Stimulated activated CD8-positive, alpha-beta memory T cell treated with anti-CD3 and anti-CD28 coated beads, Interleukin-7, amount 100 ng/mL, for 1 hour (primary cell): ENCODE measurements at places on chromosomes 12 and 14.

DNA sequence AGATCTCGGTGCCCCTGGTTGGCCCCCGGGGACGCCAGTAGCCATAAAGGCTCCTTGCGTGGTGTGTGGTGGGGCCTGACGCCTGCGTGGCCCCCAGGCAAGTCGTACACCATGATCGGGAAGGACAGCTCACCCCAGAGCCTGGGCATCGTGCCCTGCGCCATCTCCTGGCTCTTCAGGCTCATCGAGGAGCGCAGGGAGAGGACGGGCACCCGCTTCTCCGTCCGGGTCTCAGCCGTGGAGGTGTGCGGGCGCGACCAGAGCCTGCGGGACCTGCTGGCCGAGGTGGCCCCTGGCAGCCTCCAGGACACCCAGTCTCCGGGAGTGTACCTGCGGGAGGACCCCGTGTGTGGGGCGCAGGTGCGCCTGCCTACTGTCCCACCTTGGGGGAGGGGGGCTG lies 34.5 kb downstream of the KIF26A start:
- no peak for DNase-seq

DNA sequence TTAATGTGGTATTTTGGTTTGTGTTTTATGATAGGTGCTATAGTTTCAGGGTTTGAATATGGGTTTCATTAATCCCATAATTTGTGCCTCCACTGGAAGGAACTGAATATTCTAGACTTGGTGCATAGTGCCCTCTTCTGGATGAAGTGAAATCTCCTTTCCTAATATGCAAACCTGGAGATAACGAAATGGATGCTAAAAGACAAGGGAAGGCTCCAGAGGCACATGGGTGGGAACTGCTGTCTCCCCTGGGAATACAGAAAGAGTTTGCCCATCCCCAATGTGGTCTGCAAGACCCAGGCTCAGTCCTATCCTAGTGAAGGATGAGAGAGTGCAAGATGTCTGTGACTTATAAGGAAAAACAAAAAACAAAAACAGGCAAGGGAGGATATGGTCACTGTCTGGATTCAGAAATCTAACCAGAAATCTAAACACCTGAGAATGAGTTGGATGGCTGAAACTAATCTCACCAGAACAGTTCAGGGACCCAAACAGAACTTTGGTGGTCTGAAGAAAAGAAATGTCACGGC lies 142.3 kb upstream of the TMPO start:
- no peak for DNase-seq

- no peak for DNase-seq
Observed at GRCh38 chr14:75429562-75429961, 1.7 kb downstream of the JDP2 start.

DNA sequence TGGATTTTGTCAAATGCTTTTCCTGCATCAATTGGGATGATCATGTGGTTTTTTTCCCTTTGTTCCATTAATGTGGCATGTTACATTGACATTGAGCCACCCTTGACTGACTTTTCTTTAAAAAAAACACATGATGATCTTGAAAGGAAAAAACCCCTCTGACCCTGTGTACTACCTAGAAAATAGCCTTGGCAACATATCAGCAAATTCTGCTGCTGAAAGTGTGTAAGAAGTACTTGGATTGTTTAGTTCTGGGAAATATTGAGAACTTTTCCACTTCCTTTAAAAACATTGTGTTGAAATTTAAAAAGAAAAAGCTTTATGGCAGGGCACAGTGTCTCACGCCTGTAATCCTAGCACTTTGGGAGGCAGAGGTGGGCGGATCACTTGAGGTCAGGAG lies 20.7 kb downstream of the ACACB start:
- no peak for DNase-seq

- DNase-seq: no peak
Observed at GRCh38 chr12:25962932-25963525, 4.5 kb downstream of the RASSF8 start.

GRCh38 chr12:124599074-124599999 lies 31.9 kb upstream of the NCOR2 start:
- no peak for DNase-seq

GRCh38 chr12:93094988-93095737 lies 166.1 kb upstream of the EEA1 start:
- DNase-seq: no peak

DNA sequence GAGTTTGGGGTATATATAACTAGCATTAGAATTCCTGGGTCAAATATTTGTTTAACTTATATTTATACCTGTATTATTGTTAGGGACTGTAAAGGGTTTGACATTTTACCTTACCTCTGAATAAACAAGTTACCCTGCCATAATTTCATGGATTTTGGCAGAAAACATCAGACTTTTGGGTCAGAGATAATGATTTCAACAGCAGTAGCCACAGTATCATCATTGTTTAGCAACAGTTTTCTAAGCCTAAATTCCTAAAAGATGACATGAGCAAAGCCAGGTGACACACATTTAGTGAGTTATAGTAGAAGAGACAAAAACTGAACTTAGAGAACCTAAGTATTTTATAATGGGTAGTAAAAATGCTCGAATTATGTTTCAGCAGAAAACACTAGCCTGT lies 954.4 kb downstream of the TRHDE start:
- no peak for DNase-seq

DNA sequence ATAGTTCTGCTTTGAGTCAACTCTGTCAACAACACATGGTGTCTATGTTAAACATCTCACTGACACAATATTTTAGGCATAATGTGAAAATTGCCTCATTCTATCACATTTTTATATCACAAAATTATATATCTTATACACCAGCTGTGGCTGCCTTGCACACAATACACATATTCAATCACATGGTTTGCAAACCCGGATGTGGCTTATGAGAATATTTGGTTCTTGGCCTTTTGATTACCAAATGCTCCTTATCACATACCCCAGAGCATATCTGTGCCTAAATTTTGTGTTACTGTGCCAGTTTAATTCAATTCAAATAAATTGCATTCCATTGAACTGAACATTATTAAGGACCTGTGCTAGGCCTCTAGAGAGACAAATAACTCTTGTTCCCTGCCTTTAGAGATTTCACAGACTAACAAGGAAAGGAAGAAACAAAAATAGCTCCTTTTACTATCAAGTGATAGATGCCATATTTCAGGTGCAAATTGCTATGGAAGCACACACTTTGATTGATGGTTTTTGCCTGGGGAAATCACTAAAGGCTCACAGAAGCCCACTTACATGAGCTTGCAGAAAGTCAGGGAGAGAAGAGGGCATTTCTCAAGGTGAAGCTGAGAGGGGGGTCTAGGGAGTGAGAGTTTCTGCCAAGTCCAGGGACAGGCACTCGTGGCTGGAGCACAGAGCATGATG lies 63.4 kb downstream of the PPP1R36 start:
- no peak for DNase-seq

- DNase-seq: no peak
Observed at GRCh38 chr14:99722741-99723140, 38.6 kb downstream of the CYP46A1 start.

DNA sequence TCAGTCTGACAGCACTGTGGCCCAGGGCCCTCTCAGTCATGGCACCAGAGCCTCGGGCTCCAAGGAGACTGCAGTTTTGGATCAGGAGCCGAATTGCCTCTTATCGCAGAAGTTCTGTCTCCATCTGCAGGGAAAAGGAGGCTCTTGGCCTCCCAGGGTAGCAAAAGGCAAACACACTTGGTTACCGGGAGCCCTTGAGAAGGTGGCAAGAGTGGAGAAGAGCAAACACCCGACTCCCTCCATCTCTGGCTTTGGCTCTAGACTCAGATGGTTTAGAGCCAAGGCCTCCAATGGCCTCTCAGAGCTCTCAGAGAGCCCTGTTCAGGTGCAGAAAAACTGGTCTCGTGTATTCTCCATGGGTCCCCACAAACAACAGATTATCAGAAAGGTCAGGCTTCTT lies 44.6 kb downstream of the NINJ2 start:
- DNase-seq: no peak

DNA sequence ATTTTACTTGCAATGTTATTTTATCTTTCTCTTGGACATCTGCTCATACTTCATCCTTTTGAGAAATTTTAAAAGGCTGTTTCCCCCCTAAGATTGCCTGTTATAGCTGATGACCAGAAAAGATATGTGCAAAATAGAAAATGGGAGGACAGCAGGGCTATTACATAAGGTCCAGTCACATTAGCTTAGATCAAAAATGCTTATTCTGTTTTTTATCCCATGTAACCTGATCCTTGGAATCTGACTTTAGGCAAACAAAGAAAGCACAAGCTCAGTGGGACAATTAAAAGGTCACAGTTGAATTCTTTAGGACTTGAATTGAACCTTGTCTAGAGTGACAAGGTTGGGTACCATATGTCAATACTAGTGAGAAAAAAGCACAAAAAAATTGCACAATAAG lies 65.1 kb upstream of the TRHDE start:
- DNase-seq: no peak

- no peak for DNase-seq
Observed at GRCh38 chr12:54865683-54866324, 11.5 kb downstream of the MUCL1 start.

DNA sequence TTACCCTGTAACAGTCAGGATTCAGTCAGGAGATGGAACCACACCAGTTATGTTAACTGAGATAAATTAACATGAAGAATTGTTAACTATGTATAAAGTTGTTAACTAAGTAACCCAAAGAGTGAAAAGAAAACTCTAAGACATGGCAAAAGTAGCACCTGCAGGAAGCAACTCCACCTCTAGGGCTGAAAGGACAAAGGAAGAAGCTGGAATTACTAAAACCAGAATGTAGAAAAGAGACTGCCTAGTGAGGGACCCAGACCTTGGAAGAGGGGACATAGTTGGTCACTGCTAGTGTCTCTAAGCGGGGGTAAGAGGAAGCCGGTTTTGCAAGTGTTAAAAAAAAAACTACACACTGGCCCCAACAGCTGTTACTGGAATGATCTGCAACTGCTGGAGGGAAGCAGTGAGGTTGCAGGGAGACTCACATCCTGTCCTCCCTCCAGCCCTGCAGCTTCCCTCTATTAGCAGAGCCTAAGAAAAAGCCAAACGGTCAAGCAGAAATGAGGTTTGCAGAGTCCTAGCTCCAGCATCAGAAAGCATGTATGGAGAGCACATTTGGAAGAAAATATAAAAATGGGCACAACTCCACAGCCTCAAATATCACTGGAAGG lies 39.8 kb downstream of the GPR135 start:
- no peak for DNase-seq

DNA sequence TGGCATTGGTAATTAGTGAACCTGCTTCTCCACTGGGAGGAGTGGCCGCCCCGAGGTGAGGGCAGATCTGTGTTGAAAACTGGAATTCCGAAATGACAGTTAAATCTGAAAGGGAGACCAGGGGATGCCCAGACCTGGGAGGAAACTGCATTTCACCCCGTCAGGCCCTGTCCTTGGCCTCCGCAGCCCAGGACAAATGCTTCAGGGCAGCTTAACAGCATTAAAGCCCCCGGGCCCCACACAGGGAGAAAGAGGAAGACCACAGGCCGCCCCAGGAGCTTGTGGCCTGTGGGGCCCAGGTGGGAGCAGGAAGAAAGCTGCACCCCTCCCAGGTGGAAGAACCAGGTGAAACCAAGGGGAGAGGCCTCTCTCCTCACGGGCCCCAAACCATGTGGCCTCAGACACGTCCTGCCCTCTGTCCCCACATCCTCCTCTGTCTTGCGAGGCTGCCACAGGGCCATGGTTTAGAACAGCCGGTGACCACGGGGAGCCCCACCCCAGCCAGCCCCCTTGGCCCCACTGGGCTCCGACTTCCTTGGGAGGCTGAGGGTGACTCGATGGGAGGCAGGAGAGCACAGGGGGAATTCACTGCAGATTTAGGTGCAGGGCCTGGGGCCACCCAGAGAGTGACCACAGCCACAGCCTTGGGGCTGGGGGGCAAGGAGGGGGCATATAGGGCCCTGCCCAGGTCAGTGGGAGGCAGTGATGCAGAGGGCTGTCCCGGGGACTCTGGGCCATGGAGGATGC lies 265.4 kb downstream of the ADGRD1 start:
- no peak for DNase-seq

DNA sequence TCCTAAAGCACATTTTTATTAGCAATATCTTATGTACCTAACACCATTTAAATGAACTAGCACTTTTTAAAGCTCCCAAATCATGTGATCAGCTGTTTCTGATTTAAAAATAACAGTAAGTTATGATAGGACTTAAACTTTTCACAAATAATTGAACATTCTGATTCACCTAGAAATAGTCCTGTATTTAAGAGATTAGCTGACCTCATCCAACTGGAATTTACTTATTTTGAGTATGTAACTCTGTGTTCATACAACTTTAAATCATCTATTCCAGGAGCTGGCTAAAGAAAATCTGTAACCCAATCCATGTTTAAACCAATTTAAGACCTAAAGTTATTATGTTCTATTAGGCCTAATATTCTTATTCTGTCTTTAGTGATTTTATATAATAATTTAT lies 184.3 kb downstream of the CCDC91 start:
- DNase-seq: no peak

DNA sequence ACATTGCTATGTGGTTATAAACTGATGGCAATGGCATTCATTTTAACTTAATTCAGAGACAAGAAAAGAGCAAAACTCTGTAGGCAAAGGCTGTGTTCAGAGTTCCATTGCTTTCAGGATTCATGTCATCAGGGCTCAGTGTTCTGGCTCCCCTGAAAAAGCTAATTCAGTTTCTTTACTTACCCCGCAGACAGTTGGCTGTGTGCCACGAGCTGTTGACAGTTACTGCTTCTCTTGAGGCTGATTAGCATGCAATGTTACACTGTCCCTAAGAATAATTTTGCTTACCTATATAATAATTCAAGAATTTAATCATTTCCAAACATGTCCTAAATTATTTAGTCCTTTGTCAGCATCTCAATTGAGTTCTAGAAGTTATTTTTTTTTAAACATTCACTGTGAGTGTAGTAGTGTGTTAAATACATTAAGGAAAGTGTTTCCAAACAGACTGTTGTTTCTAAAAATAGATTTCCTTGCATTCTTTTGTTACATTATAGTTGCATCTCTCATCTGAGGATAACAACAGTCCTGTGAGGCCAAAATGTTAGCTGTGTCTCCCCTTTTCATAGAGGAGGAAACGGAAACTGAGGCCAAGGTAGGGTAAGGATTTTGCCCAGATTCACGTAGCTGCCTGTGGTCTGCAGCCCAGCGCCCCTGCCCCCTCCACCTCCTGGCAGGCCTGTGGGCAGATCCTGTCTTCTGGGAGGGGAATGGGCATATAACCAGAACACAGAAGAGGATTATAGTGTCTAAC lies 98.6 kb downstream of the PELI2 start:
- DNase-seq: no peak

GRCh38 chr12:9387450-9387849 lies 179.3 kb upstream of the PZP start:
- no peak for DNase-seq

DNA sequence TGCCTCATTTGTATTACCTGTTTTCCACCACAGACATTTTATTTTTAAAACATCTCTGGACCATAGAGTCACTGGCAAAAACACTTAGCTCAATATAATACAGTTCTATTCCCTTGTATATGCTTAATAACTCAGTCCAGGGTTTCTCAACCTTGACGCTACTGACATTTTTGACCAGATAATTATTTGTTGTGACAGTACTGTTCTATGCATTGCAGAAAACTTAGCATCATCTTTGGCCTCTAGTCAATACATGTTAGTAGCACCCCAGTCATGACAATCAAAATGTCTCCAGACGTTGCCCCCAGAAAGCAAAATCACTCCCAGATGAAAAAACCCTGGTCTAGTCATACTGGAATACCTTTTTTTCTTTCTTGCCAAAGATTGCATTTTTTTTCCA lies 174.7 kb downstream of the TMEM132D start:
- DNase-seq: no peak
